Posterior vena cava (tissue), 2 donors: ENCODE measurements at places on chromosomes 7 and 10. TPM values are rescaled to one million over a fixed set of nuclear protein-coding genes. Genes with fewer than 3 reads are reported as not detected.

TMEM229A gene
- not detected for total RNA-seq

C10orf53 gene
- total RNA-seq, result not detected

PLAU gene
- 34.2 TPM for total RNA-seq

KNDC1 gene
- 0.33 TPM for total RNA-seq

PRSS37 gene
- not detected for total RNA-seq

NUTM2A gene
- 0.86 TPM for total RNA-seq

IL15RA gene
- total RNA-seq, result 16.9 TPM

GBF1 gene
- total RNA-seq, result 34.7 TPM

SGCE gene
- total RNA-seq, result 59.4 TPM

MMD2 gene
- total RNA-seq, result not detected

SPDYE2B gene
- total RNA-seq, result not detected

GBX1 gene
- not detected for total RNA-seq

PCBD1 gene
- total RNA-seq, result 48.7 TPM

SPDYE11 gene
- total RNA-seq, result not detected

CPA4 gene
- 0.37 TPM for total RNA-seq

ENTPD1 gene
- total RNA-seq, result 62.5 TPM

STOX1 gene
- 0.24 TPM for total RNA-seq

NPFFR1 gene
- not detected for total RNA-seq

INMT gene
- 150 TPM for total RNA-seq

SDK1 gene
- total RNA-seq, result 14.4 TPM

HHEX gene
- 9.9 TPM for total RNA-seq

INSYN2A gene
- 0.33 TPM for total RNA-seq

CRYGN gene
- 1.1 TPM for total RNA-seq

BHLHA15 gene
- total RNA-seq, result 0.71 TPM

HOGA1 gene
- total RNA-seq, result 1.5 TPM

PILRA gene
- 15.3 TPM for total RNA-seq

TUBB8 gene
- not detected for total RNA-seq

LIPF gene
- not detected for total RNA-seq

TAS2R4 gene
- 1.5 TPM for total RNA-seq

RPEL1 gene
- not detected for total RNA-seq

WASHC2C gene
- 34.5 TPM for total RNA-seq

OR6V1 gene
- total RNA-seq, result not detected
